ENCODE measurements at places on chromosomes 7 and 10.

DNA sequence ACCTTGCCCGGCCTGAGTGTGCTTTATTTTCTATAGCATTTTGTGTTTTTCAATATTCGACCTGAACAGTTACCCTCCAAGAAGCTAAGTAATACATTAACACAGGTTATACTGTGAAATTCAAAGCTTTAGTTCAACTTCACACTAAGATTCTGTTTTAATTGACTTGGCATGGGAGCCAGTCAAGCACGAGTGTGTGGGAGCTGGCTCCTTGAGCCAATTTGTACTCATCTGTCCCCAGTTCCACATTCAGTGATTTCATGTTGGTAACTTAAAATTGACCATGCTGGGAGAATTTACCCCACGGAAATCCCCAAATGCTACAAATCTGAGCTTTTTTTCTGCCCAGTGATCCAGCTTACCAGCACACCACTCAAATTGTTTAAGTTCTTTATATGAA, 20.3 kb downstream of the TSPAN12 start:
- DNase-seq: no peak

DNA sequence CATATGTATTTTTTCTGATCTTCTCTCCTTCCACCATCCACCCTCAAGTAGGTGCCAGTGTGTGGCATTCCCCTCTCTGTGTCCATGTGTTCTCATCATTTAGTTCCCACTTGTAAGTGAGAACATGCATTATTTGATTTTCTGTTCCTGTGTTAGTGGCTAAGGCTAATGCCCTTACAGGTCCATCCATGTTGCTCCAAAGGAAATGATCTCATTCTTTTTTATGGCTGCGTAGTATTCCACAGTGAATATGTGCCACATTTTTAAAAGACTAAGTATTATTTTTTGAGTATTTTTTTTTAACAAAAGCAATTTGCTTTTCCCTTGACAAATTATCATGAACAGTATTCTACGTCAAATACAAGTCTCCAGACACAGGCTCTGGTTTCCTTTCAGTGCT, 86.4 kb upstream of the ZNF746 start:
- no peak for DNase-seq

DNA sequence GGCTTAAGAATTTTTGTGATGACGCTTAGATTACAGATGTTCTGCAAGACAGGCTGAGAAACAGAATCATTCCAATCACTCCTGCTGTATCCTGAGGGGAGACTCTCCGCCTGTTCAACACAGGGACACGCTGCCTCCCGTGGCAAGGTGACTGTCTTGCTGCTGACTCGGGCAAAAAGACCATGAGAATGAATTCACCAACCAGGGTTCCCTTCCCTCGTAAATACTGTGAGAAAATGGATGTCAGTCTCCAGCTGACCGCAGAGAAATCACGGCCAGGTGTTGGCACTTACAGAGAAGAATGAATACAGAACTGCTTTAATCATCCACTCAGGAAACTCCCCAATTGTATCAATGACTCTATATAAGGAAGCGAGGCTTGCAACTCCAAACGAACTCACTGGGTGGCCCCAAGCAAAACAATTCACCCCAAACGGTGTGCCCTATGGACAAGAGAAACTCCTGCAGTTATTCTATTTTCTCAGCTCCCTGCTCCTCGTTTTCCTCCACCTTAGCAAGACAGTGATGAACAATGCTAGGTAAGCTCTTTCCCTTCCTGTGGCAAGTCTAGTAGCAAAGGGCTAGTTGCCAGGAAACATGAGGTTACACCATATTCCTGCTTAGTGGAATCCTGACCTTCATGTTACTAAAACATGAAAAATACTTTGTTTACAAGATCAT, 22.8 kb downstream of the GNA12 start:
- DNase-seq: peak; percentile 85

DNA sequence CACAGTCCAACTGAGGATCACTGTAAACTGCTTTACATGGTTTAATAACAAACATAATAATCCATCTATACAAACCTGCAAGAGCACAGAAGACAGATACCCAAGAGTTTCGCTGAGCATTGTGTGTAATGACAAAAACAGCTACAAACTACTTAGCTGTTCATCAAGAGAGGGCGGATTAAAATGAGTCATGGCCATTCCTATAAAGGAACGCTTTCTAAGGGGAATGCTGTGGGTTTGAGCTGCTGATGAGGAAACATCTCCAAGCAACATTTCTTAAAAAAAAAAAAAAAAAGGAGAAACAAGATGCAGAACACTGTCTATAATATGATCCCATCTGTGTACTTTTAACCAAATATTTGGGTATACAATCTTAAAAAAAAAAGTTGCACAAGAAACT, 33.8 kb downstream of the VOPP1 start:
- peak; percentile 86 for DNase-seq

DNA sequence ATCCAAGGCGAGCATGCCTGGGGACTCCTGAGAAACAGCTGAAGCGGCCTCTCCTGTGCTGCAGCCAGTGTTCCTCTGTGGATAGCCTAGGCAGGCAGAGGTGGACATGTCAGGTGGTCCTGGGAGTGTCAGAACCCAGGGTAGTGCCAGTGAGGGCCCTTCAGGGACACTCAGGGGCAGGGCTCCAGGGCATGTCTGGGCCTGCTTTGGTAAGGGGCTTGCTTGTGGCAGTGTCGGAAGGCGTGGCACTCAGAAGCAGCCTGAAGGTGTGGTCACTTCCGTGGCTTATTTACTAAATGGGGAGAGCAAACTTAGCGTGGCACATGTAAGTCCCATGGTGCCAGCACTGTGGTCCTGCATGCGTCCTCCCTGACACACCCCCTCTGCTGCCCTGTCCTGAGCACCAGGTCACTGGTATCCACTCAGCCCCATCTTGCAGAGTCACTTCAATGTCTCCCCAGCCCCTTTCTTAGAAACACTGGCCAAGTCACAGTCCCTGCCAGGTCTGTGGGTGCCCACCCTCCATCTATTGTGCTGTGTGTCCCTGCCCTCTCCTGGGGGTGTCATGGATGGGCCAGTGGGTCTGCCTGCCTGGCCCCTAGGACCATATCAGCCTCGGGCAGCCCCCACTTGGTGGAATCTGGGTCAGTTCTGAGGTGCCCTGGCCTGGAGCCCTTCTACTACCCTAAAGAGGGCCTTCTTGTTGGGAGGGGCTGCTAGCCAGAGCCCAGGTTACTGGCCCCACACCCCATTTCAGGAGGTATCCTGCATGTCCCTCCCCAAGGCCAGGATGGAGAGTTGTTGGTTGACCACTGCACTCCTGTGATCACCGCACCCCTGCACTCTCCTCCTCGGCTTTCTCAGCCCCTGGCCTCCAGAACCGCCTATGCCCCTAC, 6.4 kb downstream of the ZMIZ2 start:
- no peak for DNase-seq

GRCh38 chr7:106022193-106022821, 59.2 kb downstream of the CDHR3 start:
- DNase-seq: no peak

GRCh38 chr10:24751716-24752115, 28.0 kb upstream of the ARHGAP21 start:
- DNase-seq: no peak

DNA sequence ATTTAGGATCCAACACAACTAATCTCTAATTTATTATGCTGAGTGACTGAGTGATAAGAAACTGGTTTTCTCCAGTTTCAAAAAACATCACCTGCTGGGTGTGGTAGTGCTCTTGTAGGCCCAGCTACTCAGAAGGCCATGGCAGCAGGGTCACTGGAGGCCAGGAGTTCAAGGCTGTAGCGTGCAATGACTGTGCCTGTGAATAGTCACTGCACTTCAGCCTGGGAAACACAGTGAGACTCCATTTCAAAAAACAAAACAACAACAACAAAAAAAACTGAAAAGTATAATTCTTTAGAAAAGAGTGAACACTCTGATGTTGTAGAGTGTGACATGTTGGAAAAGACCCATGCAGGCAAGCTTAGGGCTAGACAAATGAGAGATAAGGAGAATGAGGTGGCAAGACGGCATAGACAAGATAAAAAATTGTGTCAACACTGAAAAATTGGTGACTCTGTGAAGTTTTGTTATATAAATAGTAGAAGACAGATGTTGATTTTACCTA, 150.1 kb upstream of the GPR22 start:
- no peak for DNase-seq
